ENCODE measurements at places on chromosomes 12 and 14.

- peak; percentile 35 for DNase-seq
Measured at GRCh38 chr12:50166799-50167048, 445 bp downstream of the CERS5 start.

DNA sequence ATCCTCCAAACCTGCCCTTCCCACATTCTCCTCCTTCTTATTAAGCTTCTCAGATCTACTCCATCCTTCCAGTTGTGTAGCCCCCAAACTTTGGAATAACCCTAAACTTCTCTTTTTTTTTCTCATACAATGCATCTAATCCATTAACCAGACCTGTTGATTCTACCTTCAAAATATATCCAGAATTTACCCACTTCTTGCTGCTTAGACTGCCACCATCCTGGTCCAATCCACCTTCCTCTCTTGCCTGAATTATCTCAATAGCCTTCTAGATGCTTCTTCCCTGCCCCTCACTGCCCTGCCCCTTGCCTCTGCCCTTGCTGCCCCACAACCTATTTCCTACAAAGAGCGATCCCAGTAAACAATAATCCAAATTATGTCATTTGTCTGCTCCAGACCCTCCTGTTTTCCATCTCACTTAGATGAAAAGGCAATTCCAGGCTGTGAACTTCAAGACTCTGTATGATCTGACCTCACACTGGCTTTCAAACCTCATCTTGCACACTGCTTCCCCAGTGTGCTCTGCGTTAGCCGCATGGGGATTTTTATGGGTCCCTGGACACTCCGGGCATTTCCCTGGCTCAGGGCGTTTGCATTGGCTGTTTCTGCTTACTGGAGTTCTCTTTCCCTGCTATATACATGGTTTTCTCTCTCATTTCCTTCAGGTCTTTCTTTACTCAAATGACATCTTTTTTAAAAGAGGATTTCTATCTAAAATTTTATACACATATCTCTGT lies 42.6 kb upstream of the HIF1A start:
- no peak for DNase-seq

DNA sequence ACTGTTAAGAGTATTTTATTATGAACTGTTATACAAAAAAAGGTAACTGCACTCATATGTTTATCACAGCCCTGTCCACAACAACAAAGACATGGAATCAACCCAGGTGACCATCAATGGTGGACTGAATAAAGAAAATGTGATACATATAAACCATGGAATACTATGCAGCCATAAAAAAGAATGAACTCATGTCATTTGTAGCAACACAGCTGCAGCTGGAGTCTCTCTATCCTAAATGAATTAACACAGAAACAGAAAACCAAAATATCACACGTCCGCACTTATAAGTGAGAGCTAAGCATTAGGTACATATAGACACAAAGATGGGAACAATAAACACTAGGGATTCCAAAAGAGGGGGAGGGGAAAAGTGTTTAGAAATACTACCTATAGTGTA lies 95.8 kb downstream of the BCAT1 start:
- DNase-seq = no peak

GRCh38 chr12:22518060-22518719 lies 26.2 kb downstream of the C2CD5 start:
- no peak for DNase-seq

- DNase-seq = no peak
Measured at GRCh38 chr12:6757028-6757690, 4.2 kb upstream of the MLF2 start.

DNA sequence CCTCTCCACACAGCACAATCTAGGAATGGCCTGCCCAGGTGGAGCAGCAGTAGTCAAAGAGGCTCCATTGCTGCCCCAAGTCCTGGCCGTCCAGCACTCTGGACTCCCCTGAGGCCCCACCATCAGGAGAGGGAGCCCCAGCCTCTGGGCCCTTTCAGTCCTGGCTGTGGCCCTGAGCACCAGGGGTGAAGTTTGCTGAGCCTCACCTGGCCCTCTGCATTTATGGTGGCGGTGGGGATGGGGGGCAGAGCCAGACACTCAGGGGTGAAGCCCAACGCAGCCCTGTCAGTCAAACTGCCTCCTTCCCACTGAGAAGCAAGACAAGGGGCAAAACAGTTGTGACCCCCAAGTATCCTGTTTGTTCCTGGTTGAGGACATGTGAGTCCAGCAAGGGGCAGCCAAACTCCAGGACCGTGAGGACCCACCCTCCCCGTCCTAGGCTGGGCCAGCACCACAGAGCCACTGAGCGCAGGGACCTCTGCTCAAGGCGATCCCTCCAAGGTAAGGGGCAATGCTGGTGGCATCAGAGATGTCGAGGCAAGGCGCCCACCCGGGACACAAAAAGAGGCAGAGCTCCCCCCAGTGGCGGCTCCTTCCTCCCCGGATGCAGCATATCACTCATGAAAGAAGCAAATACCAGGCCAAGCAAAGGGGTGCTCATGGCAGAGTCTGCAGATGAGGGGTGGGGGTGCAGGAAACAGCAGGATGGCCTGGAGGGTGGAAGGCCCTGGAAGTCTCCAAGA lies 4.8 kb upstream of the AMN start:
- no peak for DNase-seq

GRCh38 chr12:3222979-3223378 lies 145.8 kb downstream of the TSPAN9 start:
- DNase-seq = no peak

GRCh38 chr14:53603994-53604393 lies 352.6 kb downstream of the BMP4 start:
- DNase-seq = no peak

DNA sequence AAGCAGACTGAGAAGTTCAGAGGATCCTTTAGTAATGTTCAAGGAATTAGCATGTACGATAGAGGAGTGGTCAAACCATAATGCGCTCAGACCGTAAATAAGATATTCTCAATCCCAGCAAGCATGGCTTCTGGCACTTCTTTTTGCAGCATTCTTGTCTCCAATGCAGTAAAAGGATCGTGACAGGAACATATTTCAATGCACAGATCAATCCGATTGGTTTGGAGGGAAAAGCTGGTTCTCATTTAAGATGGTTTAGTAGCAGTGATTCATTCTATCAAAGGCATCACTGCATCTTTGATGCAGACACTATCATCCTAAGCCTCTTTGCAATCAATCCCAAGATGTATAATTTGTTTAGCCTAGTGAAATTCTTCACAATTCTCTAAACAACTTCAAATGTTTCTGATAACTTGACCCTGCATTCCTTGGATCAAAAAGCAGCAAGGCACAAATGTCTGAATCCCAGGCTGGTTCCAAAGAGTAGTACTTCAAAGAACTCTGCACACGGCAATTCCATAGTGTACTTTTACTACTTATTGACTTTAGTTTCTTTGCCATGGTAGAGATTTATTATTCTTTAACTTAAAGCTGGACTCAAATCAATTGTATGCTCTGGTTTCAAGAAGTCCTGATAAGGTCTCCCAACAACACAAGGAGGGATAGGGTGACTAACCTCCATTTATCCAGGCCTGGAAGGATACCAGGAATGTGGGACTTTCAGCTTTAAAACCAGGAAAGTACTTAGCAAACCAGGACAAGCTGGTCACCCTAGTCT lies 96.8 kb upstream of the MDM1 start:
- DNase-seq = no peak

GRCh38 chr12:64610660-64611340 lies 505 bp downstream of the RASSF3 start:
- DNase-seq = no peak
